ENCODE measurements at places on chromosomes 7 and 10.

DNA sequence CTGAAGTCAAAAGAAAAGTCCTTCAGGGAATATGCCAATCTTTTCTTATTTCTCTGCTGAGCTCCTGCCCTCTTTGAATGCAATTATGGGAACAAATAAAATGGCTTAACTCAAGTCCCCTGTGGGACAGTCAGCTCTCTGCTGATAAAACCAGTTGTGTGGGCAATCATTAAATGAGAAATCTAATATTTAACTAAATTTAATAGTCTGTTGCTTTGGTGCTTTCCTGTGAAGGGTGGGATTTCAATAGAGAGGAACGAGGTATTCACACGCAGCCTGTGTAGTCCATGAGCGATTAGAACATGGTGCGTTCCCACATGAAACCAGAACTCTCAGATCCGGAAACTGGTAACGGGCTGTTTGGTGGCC lies 138.4 kb downstream of the PAXIP1 start:
- no peak for DNase-seq

DNA sequence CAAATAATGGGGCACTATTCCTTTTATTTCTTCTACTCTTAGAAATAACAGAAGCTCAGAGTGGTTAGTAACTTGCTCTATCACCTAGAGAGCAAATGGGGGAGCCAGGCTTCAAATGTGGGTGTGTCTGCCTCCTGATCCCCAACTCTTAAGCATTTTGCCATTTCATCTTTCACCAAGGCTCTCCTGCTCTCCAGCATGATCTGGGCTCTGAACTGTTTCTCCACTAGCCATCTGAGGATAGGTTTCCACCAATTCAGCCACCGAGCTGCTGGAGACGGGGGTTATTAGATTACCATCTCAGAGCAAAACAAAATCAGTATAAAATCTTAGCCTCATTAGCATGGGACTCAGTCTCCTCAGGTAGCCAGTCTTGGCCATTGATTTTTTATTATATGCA lies 20.2 kb upstream of the VAX1 start:
- no peak for DNase-seq

DNA sequence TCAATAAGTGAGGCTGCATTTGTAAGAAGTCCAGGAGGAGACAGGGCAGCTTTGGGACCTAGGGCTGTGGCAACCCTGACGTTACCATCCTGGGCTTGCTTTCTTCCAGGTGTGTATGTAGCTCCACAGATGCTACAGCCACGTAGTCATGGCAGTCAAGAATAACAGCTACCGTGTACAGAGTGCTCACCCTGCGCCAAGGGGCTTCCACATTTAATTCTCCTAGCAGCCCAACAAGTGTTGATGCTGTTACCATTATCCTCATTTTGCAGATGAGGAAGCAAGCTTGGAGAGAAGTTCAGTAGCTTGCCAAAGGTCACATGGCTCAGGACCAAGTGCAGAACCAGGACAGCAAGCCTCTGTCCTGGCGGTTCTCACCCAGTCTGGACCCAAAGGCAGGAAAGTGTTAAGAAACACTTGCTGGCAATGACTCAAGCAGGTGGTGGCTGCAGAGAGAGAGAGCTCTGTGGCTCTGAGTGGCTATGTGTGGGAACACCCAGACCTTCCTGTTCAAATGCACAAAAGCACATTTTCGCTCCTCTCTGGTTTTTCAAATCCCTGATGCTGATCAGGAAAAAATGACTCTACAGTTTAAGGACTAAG lies 89.8 kb downstream of the CREM start:
- DNase-seq: peak; percentile 36

- DNase-seq: no peak
Measured at GRCh38 chr10:130453721-130454542, 317.7 kb downstream of the GLRX3 start.

GRCh38 chr10:94423627-94424026 lies 21.3 kb downstream of the TBC1D12 start:
- DNase-seq: no peak

DNA sequence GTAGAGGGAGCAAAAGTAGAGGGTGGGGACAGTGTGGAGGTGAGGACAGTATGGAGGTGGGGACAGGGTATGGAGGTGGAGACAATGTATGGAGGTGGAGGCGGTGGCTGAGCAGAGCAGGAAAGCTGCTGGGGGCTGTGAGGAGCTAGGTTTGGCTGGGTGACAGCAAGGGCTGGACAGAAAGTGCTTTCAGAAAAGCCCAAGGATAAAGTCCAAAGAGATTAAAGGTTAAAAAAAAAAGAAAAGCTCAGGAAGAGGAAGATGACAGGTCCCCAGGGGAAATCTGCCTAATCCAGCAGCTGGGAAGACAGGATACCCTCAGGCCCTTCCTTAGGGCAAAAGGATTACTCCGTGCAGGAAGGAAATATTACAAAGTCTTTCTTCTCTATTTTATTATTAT lies 32.1 kb upstream of the PFKFB3 start:
- no peak for DNase-seq

All from stimulated activated CD4-positive, alpha-beta T cell treated with anti-CD3 and anti-CD28 coated beads, Interleukin-15, amount 100 ng/mL, for 48 hours (primary cell).